ENCODE measurements at places on chromosomes 16 and 17. TPM values are rescaled to one million over a fixed set of nuclear protein-coding genes. Genes with fewer than 3 reads are reported as not detected.

DNA sequence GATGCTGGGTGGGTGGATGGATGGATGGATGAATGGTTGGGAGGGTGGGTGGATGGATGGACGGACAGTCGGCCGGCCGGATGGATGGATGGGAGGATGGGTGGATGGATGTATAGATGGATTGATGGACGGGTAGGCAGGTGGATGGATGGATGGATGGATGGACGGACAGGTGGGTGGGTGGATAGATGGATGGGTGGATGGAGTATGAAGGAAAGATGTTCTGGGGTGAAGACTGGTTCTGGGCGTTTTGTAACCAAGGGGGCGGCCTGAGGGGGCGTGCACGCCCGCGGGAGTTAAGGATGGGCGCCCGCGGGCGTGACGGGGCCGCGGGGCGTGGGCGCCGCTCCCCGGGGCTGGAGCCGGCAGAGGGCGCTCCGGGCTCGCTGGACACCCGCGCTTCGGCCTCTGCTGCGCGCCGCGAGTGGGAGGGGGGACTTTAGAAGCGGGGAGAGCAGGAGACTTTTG, at the start of gene NECAB2:
Gene NECAB2, plus strand, starts transcription at position 407 of the 468 bp plus-strand sequence. CDS start 405 bp downstream, outside the sequence.
- no peak for DNase-seq

Gene CXCL16
- 0.46 TPM for total RNA-seq

Gene TLCD3A
- total RNA-seq: 40.5 TPM

- DNase-seq: peak; percentile 37
Observed at GRCh38 chr16:88315543-88316105, 67.1 kb upstream of the ZNF469 start.

GRCh38 chr16:79439901-79440300, 160.6 kb downstream of the MAF start:
- no peak for DNase-seq

- DNase-seq: peak; percentile 38
Observed at GRCh38 chr17:72502371-72503341, 381.8 kb downstream of the SOX9 start.

GRCh38 chr16:66968847-66969246, 7.8 kb downstream of the CES3 start:
- DNase-seq: no peak

DNA sequence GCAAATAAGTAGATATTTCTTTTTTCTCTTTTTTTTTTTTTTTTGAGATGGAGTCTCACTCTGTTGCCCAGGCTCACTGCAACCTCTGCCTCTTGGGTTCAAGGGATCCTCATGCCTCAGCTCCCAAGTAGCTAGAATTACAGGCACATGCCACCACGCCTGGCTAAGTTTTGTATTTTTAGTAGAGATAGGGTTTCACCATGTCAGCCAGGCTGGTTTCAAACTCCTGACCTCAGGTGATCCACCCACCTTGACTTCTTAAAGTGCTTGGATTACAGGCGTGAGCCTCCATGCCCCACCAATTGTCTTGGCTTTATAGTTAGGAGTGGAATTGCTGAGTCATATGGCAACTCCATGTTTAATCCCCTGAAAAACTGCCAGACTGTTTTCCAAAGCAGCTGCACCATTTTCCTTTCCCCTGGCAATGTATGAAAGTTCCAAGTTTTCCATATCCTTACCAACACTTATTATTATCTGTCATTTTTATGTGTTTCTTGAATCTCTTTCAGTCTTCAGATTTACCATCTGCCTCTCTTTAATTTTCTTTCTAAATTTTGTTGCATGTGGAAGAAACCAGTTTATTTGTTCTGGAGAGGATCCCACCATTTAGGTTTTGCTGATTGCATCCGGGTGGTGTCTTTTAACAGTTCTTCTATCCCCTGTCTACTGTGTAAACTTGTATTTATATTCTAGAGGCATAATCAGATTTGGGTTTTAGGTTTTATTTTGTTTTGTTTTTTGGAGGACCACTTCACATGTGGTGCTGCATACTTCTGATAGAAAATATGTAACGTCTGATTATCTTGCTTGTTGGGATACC, 9.9 kb upstream of the CES3 start:
- DNase-seq: no peak

DNA sequence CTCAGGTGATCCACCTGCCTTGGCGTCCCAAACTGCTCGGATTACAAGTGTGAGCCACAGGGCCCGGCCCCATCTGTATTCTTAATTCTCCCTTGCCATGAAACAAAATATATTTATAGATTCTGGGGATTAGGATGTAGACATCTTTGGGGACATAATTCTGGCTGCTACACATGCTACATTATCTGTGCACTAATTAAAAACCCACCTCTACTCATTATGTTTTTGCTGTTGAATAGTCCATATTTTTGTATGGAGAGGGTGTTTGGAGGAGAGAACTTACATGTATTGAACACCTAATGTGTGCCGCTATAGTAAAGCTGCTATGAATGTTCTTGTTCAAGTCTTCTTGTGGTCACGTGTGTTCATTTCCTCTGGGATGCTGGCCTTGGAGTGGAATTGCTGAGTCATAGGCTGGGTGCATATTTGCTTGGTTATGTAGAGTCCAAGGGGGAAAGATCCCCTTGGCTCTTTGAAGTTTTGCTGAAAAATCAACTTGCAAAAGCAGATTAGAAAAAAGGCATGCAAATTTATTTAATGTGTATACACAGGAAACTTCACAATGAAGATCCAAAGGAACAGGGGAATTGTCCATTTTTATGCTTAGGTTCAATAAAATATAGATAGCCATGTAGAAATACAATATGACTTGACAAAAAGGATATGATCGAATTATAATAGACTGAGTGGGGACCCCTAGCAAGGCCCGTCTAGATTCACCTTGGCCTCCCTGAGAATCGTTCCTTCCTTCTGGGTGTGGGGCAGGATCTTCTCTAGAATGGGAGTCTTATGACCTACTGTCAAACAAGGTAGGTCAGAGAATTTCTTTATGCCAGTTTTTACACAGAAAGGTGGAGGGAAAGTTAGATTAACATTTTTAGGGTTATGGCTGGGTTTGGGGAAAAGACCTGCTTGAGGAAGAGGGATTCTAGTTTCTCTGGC, 42.1 kb upstream of the GPRC5B start:
- DNase-seq: peak; percentile 12

GRCh38 chr16:50552476-50553101, 4.4 kb downstream of the NKD1 start:
- DNase-seq: no peak

GRCh38 chr16:797120-797420, 3.5 kb downstream of the GNG13 start:
- no peak for DNase-seq

- DNase-seq: no peak
Observed at GRCh38 chr16:78209951-78210661, 110.7 kb downstream of the WWOX start.

Gene ABCC11
- 0.15 TPM for total RNA-seq

DNA sequence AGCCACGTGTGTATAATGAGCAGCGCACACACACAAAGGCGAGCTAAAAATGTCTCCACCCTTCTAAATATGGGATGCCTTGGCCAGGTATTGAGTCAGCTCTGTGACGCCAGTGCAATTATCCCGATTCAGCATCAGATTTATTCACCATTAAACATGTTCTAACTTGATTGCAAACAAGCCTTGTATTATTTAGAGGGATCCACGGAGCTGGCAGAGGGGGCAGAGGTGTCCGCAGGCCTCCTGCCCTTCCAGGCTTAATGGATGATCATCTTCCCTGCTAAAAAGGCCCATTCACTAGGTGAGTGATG, 591.7 kb downstream of the MAF start:
- DNase-seq: no peak

- DNase-seq: no peak
Observed at GRCh38 chr17:63249256-63250004, 196.7 kb downstream of the CYB561 start.

Gene SEZ6L2
- total RNA-seq: 1.2 TPM

Gene KRTAP2-3
- total RNA-seq: 102 TPM

Gene COX6A2
- total RNA-seq: not detected

DNA sequence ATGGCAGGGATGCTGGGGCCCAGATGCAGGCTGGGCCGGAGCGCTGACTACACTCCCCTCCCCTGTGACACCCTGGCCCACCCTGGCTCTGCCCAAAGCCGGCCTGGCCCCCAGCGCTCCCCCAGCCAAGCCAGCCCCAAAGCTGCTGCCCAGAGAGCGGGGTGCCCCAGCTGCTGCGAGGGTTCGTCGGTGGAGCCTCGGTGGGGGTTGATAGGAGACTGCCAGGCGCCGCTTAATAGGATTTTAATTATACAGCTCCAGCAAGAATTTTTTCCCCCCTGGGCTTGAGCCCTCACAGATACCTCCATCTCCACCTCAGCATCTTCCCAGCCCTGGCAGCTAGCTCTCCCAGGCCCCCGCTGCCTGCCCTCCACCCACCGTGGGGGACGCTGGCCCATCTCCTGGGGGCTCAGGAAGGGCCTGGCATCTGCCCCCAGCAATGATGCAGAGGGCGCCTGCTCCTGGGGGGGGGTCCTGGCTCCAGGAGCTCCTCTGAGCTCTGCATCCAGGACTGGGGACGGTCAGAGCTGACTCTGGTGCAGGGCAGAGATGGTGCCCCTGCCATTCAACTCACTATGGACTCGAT, 36.8 kb upstream of the DLX4 start:
- DNase-seq: no peak

DNA sequence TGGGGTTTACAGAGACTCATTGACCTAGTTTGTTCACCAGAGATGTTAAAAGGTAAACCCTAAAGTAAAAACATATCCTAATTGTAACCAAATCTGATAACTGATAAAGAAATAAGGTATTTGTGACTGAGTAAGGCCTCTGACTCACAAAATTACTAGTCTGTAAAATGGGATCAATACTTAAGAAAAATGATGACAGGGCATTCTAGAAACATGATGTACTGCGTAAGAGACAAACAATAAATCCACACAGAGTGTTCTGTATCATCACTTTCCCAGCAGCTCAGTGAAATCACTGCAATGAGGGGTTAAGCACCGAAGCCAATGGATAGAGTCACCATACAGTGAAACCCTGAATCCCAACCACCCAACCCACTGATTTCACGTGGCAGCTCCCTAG, 91.5 kb downstream of the VPS53 start:
- no peak for DNase-seq

GRCh38 chr16:27066668-27067537, at the start of gene C16orf82:
TSS of gene C16orf82 (plus strand) at chr16:27066927.
- no peak for DNase-seq

DNA sequence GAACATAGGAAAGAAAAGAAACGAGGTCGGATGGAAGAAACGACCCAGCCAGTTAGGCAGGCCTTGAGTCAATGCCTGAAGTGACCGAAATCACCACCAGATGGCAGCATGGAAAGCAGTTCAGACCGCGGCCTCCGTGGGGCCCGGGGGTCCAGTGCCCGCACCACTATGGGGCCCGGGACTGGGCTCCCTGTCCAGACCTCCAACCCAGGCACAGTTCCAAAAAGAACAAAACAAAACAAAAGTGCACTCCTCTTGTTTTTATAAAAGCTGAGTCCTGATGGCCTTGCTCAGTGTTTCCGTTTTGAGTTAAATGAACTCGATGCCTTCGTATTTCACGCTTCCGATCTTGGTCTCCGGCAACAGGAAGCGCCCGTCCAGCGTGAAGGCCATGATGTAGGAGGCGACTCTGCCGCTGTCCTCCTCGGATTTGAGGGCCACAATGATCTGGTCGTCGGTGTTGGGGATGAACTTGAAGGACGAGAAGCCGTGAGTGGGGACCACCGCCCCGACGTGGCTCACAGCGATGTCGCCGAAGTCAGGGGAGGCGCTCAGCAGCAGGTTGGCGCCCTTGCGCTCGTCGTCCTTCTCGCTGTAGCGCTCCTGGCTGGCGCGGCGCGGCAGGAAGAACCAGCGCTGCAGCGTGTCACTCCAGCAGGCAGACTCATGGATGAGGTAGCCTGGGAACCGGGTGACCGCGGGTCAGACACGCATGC, 13.7 kb upstream of the LGALS3BP start:
- DNase-seq: no peak

- peak; percentile 81 for DNase-seq
Observed at GRCh38 chr17:18093616-18094408, 6.1 kb downstream of the DRG2 start.

DNA sequence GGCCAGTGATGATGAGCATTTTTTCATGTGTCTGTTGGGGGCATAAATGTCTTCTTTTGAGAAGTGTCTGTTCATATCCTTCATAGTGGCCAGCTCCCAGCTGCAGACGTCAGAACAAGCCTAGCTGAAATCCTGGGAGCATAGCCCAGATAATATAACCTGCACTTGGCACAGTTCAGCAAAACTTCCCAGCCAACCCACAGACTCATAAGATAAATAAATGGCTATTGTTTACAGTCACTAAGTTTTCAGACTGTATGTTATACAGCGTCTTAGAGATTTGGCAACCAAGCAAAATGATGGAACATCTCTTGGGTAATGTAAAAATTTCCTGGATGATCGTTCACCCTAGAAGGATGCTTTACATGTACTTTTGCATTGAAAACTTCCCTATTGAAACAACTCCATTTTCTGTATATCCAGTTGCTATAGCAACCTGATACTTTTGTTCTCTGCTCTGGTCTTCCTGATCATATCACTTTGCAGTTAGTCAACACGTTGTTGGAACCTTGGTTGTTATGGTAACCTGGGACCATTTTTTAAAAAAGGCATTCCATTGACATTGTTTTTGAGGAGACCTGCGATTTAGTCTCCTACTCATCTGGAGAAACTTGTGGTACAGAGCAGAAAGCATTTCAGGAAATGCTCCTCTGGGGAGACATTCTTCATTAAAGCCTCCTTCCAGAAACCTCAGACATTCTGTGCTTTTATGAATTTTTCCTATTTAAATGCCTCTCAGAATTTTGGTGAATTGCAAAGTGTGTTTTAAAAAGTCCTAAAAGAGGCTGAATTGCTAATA, 378.7 kb downstream of the HS3ST4 start:
- DNase-seq: no peak

DNA sequence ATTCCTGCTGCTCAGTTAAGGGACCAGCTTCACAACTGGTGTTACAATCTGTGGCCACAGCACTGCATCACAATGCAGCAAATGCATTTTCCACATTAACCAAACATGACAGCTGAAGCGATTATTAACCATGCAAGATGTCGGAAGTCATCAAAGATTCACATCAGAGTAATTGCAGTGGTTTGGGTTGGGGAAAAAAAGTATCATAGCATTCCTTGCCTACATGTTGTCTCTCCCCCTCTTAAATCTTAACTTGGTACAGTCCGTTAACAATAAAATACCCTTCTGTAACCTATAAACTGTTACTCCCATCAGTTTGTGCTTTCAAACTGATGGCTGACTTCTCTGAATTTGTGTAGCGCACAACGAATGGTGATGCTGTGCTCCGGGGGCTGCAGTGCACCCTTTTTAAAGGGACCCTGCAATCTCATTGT, 51.6 kb downstream of the NUP93 start:
- DNase-seq: no peak

- no peak for DNase-seq
Observed at GRCh38 chr17:45940826-45941225, 46.5 kb downstream of the MAPT start.

- DNase-seq: no peak
Observed at GRCh38 chr17:46768540-46768870, 50.0 kb downstream of the WNT3 start.
